Stimulated activated CD8-positive, alpha-beta memory T cell treated with anti-CD3 and anti-CD28 coated beads, Interleukin-7, amount 100 ng/mL, for 48 hours (primary cell): ENCODE measurements at places on chromosomes 12 and 14.

DNA sequence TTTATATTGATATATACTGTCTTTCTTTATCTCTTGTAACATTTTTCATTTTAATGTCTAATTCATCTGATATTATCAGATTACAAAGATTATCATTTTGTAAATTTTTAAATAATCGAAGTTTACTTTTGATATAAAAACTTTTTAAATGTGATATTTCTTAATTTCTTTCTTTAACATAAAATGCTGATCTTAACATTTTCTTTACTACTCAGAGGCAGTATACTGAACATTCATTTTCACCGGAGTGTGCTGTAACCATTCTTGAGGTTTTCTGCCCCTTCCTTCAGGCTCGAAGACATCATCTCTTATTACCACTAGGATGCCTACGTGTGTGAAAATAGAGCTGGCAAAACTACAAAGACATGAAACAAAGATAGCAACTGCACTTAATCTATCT is 186.9 kb downstream of the DIO2 start:
- DNase-seq: no peak

GRCh38 chr12:120466560-120467315 is 2.8 kb downstream of the SRSF9 start:
- DNase-seq: no peak

GRCh38 chr14:47102472-47102871 is 450.9 kb upstream of the RPL10L start:
- DNase-seq: no peak

DNA sequence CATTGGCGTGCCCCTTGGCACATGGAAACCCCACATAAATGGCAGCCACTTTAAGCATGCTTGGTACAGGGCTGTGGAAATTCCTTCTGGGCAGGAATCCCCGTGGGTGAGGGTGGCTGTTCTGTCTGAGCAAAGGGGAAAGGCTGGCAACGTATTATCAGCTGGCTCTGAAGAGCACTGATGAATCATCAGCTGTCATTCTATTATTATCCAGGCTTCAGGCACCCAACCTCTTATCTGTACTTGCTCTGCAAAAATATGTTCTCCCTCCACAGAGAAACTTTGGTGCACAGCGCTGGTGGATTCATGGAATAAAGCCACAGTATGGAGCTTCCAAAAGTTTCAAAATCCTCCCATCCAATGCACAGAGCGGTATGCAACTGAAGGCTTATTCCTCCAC is 167.1 kb downstream of the TBX5 start:
- DNase-seq: no peak

- DNase-seq: no peak
Observed at GRCh38 chr14:30525833-30526232, 33.1 kb upstream of the G2E3 start.

DNA sequence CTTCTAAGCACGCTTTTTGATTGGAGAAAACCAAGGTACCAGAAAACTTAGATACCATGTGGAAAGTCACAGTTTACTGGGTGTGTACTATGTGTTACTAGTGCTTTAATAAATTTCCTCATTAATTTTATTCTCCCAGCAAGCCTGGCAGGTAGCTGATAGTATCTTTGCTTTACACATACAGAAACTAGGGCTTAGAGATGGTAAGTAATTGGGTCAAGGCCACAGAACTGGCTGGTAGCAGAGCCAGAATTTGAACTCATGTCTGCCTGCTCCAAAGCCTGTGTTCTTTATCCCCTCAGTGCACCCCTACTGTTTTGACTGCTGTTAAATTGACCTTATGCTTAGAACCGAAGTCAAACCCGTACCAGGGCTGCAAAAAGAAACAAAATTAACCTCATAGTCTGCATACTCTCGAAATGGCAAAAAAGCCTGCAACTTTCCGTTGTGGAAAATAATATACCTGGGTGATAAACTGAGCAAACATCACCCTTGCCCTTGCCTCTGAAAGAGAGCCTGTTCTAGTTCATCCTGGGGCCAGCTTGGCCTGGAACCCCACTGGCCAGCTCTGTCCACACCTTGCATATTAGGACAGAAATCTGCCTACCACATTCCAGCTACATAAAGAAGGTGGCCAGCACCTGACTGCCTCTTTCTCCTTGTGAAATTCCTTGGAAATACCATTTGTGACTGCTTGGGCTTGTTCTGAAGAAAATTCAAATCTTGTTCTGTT is 118.9 kb downstream of the ETV6 start:
- DNase-seq: no peak

- DNase-seq: no peak
Observed at GRCh38 chr12:128817111-128818015, 6.4 kb downstream of the SLC15A4 start.
